CD4-positive, alpha-beta T cell treated with Interleukin-2 at 100 ng/mL for 4 hours (primary cell): ENCODE measurements at places on chromosomes 7 and 10.

DNA sequence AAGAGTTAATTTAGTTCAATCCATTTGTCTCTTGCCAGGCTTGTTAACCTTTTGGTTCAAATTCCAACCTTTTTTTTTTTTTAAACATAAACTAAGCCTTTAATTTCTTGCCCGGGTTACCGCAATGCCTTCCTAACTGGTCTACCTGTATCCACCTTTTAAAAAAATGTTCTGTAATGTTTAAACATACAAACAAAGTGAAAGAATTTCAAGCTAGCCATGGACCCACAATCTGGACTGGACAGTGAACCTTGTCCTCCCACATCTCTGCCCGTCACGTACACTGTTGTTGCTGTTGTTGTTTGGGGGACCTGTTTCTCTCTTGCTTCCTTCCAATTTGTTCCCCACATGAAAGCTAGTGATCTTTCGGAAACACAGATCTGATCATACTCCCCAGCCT, 724.7 kb upstream of the AUTS2 start:
- DNase-seq, result no peak

GRCh38 chr10:16910793-16911164, 93.6 kb upstream of the RSU1 start:
- DNase-seq, result peak; percentile 10

DNA sequence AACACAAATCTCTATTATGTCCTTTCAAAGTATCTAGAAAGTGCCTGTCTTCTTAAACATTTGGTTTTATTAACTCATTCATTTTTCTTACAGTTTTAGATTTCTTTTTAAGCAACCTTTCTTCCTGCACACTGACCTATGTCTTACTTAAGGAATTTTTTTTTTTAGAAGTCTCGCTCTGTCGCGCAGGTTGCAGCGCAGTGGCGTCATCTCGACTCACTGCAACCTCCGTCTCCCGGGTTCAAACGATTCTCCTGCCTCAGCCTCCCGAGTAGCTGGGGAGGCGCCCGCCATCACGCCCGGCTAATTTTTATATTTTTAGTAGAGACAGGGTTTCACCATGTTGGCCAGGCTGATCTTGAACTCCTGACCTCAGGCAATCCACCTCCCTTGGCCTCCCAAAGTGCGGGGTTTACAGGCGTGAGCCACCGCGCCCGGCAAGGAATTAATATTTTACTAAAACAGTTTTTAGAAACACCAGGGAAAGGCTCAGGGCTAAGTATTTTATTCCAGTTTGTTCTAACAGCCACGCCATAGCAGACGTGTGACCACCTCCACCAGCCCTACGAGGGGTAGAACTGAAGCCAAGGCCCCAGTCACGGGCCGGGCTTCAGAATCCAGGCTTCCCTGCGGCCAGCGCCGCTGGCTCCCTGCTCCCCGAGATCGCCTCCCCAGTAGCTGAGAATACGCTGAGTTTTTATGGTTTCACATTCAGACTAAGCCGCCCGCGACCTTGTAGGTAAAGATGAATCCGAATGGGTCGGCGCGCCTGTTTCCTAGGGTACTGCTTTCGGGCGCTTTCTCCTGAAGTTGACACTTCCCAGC, 941 bp upstream of the LUC7L2 start:
- DNase-seq, result peak; percentile 31

- DNase-seq, result no peak
Measured at GRCh38 chr10:70328018-70328417, 44.2 kb upstream of the NPFFR1 start.

GRCh38 chr10:60801522-60801921, 23.2 kb downstream of the CDK1 start:
- DNase-seq, result no peak

- no peak for DNase-seq
Measured at GRCh38 chr7:124784879-124785818, 19.6 kb upstream of the GPR37 start.

DNA sequence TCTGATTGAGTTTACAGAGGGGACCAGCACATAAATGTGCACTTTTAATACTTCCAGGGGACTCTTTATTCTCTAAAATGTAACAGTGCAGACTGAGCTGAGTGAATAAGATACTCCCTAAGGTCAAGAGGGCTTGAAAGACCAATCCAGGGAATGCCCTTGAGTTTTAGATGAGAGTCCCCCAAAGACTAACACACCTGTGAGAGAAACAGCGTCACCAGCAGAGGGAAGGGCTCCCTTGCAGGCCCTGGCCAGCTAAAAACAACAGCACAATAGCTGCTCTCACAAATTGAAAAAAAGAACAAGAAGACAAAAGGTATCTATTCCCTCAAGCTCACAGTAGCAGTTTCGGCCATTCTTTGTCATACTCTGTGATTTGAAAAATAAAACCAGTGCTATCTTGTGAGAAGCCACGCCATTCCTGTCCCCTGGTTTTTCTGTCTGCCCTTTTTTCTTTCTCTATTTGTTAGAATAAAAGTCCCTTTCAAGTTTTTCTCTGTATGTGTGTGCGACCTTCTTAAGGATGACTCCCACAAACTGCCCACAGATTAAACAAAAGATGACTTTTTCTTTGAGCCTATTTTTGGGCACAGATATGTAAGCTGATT, 230.4 kb upstream of the BMPER start:
- DNase-seq, result no peak

DNA sequence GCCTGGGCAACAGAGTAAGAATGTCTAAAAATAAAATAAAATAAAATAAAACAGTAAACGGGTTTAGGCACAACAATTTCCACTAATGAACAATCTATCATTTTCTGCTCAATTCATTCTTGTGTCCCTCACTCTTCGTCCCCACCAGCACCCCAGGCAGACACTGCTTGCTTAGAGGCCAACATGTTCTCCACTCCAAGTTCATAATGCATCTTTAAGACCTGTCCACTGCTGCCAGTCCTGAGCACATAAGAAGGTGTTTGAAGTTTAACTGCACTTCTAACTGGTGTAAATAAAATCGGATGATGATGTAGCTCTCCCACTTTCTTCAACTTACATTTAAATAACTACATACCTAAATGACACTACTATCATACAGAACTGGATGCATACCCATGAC, 13.2 kb downstream of the PDLIM1 start:
- DNase-seq, result no peak

- DNase-seq, result no peak
Measured at GRCh38 chr10:50310560-50311174, 59.4 kb upstream of the ASAH2 start.

DNA sequence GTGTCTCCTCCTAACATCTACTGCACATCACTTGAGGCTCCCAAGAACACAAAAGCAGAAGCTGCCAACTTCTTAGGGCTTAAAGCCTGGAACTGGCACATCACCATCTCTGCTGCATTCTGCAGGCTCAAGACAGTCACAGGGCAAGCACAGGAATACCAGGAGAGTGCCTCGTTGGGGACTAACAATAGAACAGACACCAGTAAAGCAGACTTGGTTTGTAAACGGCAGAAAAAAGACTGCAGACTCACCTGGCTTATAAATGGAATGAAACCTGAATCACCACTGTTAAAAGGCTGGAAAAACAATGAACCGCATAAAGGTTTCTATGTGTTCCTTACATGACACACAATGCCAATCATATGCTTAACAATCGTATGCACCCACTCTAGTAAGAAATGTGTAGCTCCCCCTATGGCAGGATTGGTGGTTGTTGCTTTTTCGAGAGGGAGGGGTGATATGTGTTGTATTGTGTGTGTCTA, 12.8 kb downstream of the RHEB start:
- DNase-seq, result no peak

GRCh38 chr10:58174831-58175230, 92.9 kb downstream of the IPMK start:
- DNase-seq, result no peak

DNA sequence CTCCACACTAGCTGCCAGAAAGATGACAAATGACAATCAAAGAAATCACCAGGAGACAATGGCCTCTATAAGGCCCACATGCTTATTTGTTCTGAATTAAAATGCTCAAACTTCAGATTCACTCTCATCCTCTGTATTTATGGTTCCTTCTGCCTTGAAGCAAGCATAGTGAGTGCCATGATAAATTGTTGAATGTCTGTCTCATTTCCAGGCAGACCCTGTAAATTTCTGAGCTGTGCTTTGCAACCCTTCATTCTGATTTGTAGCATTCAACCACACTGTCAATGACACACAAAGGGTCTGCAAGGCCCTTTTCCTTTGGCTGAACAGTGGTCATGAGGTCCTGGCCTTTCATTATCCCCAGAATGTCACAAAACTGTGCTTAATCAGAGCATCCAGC, 506.6 kb upstream of the GHITM start:
- DNase-seq, result no peak

GRCh38 chr7:31029251-31030042, 22.7 kb upstream of the ADCYAP1R1 start:
- DNase-seq, result no peak

- DNase-seq, result no peak
Measured at GRCh38 chr10:70191972-70192305, 21.6 kb upstream of the SAR1A start.

DNA sequence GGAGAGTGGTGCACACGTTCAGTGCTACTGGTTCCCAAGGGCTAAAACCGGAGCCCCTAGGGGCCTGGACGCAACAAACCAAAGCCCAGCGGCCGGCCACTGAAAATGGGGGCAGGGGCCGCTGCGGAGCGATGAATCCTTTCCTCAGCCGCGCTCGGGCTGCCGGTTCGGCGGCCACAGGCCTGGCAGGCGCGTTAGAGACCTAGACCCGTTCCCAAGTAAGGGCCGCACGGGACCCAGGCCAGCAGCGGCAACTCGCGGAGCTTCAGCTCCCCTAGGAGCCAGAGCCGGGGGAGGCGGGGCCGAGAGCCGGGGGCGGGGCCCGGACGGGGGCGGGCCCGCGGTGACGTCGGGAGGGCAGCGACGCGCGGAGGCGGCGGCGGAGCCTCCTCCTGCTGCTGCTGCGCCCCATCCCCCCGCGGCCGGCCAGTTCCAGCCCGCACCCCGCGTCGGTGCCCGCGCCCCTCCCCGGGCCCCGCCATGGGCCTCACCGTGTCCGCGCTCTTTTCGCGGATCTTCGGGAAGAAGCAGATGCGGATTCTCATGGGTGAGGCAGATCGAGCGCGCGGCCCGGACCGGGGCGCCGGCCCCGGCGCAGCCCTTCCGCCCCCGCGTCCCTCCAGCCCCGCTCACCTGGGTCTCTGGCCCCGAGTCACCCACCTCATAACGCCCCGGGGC, at the start of gene ARF5:
Gene ARF5 (plus strand): TSS at position 393 of the 678 bp plus-strand sequence. CDS start 88 bp downstream, at position 481.
- peak; percentile 87 for DNase-seq

- no peak for DNase-seq
Measured at GRCh38 chr7:93226310-93226709, at the start of gene HEPACAM2. HEPACAM2 (minus strand) TSS chr7:93226469.

- no peak for DNase-seq
Measured at GRCh38 chr10:10392511-10392910, 625.2 kb upstream of the CELF2 start.

GRCh38 chr7:155576900-155577508, 30.6 kb upstream of the CNPY1 start:
- no peak for DNase-seq

DNA sequence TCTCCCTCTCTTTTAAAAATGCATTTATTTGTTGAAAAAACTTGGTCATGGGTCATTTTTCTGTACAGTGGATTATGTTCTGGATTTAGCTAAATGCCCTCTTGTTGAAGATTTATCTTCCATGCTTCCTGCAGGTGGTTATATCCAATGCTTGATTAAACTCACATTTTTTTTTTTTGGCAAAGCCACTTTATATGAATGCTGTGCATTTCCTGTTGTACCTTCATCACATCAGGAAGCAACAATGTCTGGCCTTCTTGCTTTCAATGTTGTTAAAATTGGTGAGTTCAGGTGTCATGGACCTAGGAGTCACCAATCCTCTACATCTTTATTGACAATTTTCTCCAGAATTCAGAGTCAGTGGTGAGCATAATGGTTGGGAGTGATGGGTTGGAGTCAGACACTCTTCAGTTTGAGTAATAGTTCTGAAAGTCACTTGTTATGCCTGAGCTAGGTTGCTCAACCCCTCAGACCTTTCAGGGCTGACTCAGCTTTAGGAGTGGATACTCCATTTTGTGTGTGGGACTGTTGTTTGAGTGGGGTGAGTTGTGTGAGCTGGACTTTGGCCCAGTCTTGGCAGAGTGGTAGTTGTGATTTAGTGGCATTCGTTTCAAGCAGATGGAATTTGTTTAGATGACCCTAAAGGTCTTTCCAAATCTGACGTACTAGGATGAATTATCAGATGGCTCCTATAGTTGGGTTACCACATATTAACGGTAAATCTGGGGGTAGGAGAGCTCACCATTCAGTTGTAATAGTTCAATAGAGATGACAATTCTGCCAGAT, 213.5 kb upstream of the ZNF32 start:
- DNase-seq, result no peak

DNA sequence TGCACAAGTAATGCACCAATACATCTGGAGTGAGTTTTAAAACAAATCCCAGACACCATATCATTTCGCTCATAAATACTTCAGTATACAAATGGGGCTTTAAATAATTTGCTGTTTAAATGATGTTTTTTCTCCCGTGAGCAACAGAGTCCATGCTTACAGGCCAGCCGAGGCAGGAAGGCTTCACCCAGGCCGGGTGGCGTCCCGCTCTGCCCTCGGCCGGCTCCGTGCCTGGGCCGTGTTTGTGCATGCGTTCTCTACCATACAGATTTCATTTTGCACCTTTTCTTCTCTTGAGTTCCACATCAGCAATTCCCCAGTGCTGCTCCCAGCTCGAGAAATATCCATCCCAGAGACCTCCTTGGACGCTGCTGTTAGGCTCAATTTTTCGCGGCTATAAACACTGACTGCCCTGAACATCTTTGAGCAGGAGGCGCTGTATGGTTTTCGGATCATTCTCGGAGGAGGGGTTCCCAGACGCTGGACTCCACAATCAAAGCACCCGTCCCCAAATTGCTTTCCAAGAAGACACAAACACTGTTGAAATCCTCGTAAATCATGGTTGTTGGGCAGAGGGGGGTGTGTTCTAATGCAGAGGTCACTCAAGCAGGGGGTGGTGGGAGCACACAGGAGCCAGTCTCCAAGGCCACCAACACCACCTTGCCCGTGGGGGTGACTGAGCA, 91.6 kb downstream of the MICALL2 start:
- DNase-seq, result no peak

GRCh38 chr7:816751-817671, 15.3 kb upstream of the SUN1 start:
- peak; percentile 29 for DNase-seq
